Mucosa of gallbladder (tissue), 1 donor: ENCODE measurements at places on chromosomes 16 and 17. TPM values are rescaled to one million over a fixed set of nuclear protein-coding genes. Genes with fewer than 3 reads are reported as not detected.
A peak's percentile ranks its signal among the peaks of the same experiment; 100 is the strongest.

GRCh38 chr17:27379888-27380533 lies 76.2 kb upstream of the KSR1 start:
- DNase-seq: peak; percentile 73

- no peak for DNase-seq
These were observed 4.5 kb downstream of the MFSD6L start for GRCh38 chr17:8794636-8795035.

- DNase-seq: no peak
These were observed 8.7 kb downstream of the CCDC47 start for GRCh38 chr17:63764716-63765115.

GRCh38 chr17:44039829-44040635 lies 25.3 kb upstream of the TMEM101 start:
- DNase-seq: no peak

- peak; percentile 28 for DNase-seq
These were observed 16.4 kb upstream of the SMIM36 start for GRCh38 chr17:55527540-55528118.

DNA sequence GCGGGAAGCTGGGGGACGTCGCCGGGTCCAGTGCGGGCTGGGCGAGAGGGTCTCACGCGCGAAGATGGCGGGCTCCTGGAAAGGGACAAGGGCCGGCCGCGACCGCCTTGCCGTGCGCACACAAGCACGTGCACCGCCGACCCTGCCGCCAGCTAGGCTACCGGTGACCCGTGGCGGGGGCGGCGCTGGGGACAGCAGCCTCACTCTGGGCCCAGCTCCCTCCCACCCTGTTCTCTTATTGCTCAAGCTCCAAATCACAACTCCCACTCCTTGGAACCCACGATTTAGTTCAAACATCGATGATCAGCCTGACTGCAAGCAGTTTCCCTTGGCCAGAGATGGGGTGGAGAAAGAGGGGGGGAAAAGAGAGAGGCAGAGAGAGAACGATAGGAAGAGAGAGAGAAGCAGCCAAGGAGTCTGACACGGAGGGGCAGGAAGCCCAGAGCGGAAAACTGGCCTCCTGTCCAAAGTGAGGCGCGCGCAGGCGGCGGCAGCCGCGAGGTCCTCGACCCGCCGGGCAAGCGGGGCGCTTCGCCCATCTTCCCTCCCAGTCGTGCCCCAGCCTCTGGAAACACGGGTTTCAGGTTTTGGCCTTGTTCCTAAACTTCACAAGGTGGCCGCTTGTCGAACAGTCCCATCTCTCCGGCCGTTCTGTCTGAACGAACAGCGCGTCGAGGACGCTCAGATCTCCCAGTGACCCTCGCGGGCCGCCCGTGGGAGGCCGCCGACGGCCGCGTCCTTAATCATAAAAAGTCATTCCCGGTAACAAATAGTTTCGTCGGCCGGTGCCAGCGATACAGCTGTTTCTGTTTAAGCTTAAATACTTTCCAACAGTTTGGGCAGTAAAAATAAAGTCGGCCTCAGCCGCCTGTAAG lies 1.7 kb upstream of the CBX8 start:
- no peak for DNase-seq

Gene ITGB3
- 10.6 TPM for total RNA-seq
